ENCODE measurements at places on chromosomes 16 and 17. TPM values are rescaled to one million over a fixed set of nuclear protein-coding genes. Genes with fewer than 3 reads are reported as not detected.

- H3K4me1 ChIP-seq = peaks cover 10% of the 10 kb centered on the region
- H3K36me3 ChIP-seq = peaks cover 7% of the 10 kb centered on the region
- H3K27me3 ChIP-seq = no peaks in the 10 kb centered on the region
- peak; percentile 42 for DNase-seq
- no peak overlapping the region for H3K27ac ChIP-seq
Observed at GRCh38 chr16:10981697-10982216, 37.4 kb downstream of the CLEC16A start.

GRCh38 chr16:56353054-56353921, 72.1 kb downstream of the AMFR start:
- no peak for DNase-seq
- no peak overlapping the region for H3K4me3 ChIP-seq
- peaks cover 2% of the 10 kb centered on the region for H3K4me1 ChIP-seq
- peaks cover 3% of the 10 kb centered on the region for H3K27me3 ChIP-seq
- H3K36me3 ChIP-seq = no peaks in the 10 kb centered on the region

DNA sequence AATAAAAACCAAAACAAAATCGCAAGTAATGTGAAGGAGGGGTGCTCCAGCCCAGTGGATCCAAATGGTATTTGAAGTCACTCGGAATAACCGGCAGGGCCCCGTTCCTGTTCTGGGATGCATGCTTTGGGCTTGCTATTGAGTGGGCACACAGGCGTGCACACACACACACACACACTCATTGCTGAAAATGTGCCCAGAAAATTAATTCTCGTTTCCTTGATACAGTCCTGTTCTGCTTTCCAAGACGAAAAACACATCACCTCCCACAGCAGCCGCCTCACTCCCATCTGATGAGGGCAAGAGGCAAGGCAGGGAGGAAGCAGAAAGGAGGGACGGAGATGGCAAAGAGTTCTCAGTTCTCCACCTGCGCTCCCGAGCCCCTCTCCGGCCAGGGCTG, 62.2 kb upstream of the SDK2 start:
- H3K4me1 ChIP-seq = no peaks in the 10 kb centered on the region
- no peak for DNase-seq
- no peaks in the 10 kb centered on the region for H3K36me3 ChIP-seq
- no peaks in the 10 kb centered on the region for H3K27me3 ChIP-seq
- no peak overlapping the region for H3K27ac ChIP-seq
- no peak overlapping the region for H3K4me3 ChIP-seq

The MAF gene
- total RNA-seq = 27.7 TPM

DNA sequence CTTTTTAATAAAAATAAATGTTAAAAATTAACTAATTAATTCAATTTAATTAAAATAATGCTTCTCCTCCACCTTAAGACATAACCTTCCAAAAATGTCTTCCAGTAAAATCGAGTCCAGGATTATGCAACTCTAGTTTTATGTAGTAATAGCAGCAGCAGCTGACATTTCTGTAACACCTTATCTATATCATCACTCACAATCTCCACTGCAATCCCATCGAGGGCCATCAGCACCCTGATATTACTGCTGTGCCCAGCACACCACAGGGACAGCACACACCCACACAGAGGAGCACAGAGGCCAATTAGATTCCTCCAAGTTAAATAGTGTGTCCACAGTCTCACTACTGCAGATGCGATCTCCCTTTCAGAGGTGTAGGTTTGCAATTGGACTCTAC, 2.9 kb downstream of the RPH3AL start:
- no peaks in the 10 kb centered on the region for H3K27me3 ChIP-seq
- no peaks in the 10 kb centered on the region for H3K36me3 ChIP-seq
- H3K4me3 ChIP-seq = no peak overlapping the region
- DNase-seq = no peak

GRCh38 chr17:12994341-12995074, 23.3 kb downstream of the ELAC2 start:
- H3K27me3 ChIP-seq = no peaks in the 10 kb centered on the region
- no peaks in the 10 kb centered on the region for H3K4me1 ChIP-seq
- H3K27ac ChIP-seq = no peak overlapping the region
- DNase-seq = no peak
- H3K4me3 ChIP-seq = no peak overlapping the region

DNA sequence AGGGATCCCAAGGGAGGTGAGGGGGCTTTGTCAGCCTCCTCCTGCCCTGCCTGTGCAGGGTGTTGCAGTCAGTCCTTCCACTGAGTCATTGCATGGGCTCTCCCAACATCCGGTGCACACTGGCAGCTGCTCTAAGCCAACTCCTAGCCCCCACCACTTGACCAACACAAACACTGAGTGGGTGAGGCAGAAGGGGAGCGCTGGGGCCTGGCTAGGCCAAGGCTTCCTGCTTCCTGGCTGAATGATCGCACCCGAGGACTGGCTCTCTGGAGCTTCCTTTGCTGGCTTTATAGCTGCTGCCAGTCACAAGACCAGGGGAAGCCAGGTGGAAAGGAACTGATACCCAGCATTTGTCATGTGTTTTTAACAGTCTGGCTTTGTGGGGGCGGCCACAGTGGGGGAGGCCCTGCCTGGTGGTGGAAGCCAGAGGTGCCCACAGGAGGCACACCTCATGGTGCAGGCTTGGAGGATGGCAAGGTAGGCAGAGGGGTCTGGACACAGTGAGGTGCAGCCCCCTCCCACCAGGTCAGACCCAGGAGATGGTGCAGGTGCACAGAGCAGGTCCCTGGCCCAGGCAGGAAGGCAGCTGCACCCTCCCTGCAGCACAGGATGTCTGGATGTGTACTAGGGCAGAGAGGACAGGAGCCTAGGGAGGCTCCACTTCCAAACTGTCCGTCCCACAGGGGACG, 6.8 kb downstream of the MPG start:
- peaks cover 46% of the 10 kb centered on the region for H3K36me3 ChIP-seq
- peak; percentile 91 for DNase-seq
- H3K4me3 ChIP-seq = no peak overlapping the region
- H3K27ac ChIP-seq = peak overlapping the region; percentile 73
- no peaks in the 10 kb centered on the region for H3K27me3 ChIP-seq
- peaks cover 29% of the 10 kb centered on the region for H3K4me1 ChIP-seq

- peaks cover 4% of the 10 kb centered on the region for H3K4me1 ChIP-seq
- no peaks in the 10 kb centered on the region for H3K36me3 ChIP-seq
- peak; percentile 24 for DNase-seq
- no peak overlapping the region for H3K27ac ChIP-seq
Observed at GRCh38 chr16:29231244-29231643, 175.3 kb downstream of the NPIPB11 start.

The MYH10 gene
- 104 TPM for total RNA-seq

DNA sequence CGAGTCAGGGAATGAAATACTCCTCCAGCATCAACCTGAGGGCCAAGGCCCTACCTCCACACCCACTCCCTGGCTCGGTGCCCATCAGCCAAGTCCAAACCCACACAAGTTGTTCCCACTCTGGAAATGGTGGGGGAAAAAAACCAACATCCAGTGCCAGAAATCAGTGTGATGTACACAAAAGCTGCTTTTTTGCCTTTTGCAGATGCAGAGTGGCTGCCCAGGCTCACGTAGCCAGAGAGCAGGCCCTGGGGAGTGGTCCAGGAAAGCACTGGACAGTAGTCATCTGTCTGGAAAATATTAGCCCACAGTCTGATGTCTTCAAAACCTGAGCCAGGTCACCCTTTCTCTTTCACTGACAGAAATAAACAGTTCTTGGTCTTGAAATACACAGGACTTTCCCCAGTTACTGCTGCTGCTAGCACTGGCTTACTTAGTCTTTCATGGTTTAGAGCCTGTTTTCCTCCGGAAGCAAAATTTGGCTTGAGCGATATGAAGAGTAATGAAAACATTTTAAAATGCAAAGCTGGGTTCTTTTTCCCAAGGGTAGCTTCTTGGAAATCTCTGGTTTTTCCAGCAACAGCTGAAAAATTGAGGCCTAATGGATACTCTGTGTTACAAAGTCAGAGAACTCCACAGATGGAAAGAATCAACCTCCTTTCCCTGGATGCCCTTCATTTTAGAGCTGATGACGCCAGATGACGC, 18.2 kb upstream of the NOS2 start:
- no peak overlapping the region for H3K27ac ChIP-seq
- no peaks in the 10 kb centered on the region for H3K4me1 ChIP-seq
- no peak for DNase-seq
- H3K36me3 ChIP-seq = no peaks in the 10 kb centered on the region
- no peaks in the 10 kb centered on the region for H3K27me3 ChIP-seq
- H3K4me3 ChIP-seq = no peak overlapping the region
